Activated T-helper 9 cell treated with anti-CD3 and anti-CD28 coated beads, Interleukin-2, amount 50 U/mL, for 16 hours (primary cell): ENCODE measurements at places on chromosomes 2 and 18.
A peak's percentile ranks its signal among the peaks of the same experiment; 100 is the strongest.

DNA sequence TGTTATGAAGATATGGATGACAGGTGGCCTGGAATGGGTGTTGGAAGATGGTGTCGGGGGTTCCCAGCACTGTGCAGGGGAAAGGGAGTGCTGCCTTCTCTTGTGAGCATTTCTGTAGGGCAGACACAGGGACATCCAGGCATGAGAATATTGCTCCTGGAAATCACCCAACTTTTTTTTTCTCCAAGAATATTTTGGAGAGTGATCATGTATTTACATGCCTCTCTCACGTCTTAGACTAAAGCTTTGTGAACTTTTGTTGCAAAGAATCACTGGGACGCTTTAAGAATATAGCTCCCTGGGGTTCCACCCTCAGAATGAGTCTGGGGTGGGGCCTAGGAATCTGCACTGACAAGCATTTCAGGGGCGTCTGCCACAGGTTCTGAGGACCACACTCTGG, 68.7 kb downstream of the VWA3B start:
- no peak for DNase-seq

- DNase-seq: no peak
These were observed 201.1 kb downstream of the MGAT5 start for GRCh38 chr2:134454931-134455330.

- peak; percentile 9 for DNase-seq
These were observed 1.7 kb upstream of the MGAT5 start for GRCh38 chr2:134252092-134252750.

DNA sequence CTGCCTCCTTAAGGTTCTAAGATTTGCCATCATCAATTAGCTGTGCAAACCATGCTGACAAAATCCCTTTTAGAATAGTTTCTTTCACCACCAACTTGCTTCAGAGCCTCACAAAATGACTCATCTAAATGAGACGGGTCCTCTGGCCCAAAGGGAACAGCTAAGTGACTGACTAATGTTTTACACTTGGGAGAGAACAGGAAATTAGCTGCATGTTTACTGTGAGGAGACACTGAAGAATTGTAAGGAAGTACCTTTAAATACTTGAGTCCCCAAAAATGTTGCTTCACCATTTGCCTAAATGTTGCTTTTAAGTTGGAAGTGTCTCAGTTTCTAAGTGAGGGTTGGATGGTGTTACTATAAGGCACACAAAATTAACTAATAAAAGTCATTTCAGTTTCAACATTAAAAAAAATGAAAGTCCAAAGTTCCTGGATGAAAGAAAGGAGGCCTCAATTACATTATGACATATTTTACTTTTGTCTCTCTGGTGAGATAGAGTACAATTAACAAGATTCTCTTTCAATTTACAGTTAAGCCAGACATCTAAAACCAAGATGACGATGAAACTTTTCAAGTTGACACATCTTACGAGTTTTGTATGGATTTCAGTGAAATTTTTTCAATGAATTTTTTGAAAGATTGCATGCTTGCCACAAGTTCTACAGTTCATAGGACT, 229.1 kb upstream of the FN1 start:
- no peak for DNase-seq

- peak; percentile 37 for DNase-seq
These were observed 63.6 kb downstream of the CIB4 start for GRCh38 chr2:26577442-26578112.

- DNase-seq: no peak
These were observed 14.0 kb downstream of the RAMP1 start for GRCh38 chr2:237873421-237873831.

- DNase-seq: no peak
These were observed 102.2 kb downstream of the LRRC30 start for GRCh38 chr18:7333025-7333562.

DNA sequence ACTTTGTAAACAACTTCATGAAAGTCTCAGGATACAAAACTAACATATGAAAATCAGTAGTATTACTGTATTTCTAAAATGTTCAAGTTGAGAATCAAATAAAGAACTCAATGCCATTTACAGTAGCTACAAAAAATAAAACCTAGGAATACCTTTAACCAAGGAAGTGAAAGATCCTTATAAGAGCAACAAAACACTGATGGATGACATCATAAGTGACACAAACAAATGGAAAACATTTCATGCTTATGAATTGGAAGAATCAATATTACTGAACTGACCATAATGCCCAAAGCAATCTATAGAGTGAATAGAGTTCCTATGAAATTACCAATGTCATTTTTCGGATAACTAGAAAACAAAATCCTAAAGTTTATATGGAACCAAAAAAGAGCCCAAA, 1038.1 kb downstream of the SUCLG1 start:
- no peak for DNase-seq

DNA sequence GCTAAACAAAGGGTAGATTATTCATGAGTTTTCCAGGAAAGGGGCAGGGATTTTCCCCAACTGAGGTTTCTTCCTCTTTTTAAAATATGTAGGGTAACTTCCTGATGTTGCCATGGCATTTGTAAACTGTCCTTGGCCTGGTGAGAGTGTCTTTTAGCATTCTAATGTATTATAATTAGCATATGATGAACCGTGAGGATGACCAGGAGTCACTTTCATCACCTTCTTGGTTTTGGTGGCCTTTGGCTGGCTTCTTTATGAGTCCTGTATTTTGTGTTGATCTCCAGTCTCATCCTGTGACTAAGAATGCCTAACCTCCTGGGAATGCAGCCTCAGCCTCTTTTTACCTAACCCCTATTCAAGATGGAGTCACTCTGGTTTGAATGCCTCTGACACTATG, 391.0 kb upstream of the LINC00305 start:
- DNase-seq: no peak

DNA sequence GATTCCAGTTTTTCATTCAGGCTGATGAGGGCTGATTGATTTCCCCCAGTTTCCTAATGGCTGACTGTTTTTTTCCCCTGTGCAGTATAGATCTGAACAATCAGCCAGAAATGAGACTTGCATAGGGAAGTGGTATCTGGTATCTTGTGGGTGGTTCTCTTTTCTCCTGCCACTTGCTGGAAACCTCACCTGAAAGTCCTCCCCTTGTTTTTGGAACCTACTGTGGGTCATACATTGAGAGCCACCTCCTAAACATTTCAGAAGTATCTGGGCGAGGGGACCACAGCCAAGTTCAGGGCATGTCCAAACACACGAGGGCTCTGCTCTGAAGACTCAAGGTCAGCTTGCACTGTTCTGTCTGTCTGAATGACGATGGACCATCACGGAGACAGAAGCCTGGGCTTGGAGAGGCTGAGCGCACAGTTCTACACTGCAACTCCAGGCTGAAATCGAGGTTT, 19.3 kb downstream of the ALPK2 start:
- DNase-seq: no peak

DNA sequence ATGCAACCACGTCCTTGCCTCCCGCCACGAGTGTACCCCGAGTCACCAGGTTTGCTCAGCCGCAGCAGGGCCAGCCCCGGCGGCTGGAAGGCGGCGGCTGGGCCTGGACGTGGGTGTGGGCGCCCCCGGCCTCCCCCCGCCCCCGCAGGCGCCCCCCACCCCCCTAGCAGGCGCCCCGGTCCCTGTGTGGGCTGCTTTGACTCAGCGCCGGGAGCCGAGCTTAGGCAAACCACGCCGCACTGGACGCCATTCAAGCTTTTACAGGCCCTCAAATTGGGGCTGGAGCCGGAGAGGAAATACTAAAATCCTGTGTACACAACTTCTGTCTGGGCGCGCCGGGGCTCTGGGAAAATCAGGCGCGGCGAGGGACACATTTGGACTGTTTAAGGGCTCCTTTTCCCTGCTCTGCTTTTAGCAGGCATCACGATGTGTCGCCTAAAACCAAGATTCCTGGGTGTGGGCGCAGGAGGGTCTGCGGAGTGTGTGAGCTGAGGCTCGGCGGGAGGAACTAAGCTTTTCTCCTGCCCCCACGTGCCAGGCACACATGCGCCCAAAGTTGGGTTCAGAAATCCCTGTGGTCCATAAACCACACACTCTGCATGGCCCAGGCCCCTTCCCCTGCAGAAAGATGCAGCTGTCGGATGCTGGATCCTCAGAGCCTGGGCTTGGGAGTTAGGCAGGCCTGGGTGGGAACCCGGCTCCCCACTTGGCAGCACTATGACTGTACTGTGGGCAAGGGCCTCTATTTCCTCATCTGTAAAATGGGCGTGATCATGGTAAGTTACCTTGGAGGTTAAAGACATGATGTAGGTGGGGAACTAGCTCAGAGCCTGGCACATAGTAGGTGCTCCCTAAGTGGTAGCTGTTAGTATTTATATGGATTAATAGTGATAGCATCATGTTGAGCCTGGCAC, 57.6 kb downstream of the ATOH8 start:
- DNase-seq: no peak

GRCh38 chr2:72619626-72620025, 206.2 kb downstream of the EXOC6B start:
- no peak for DNase-seq

- DNase-seq: no peak
These were observed 213.0 kb upstream of the CELF4 start for GRCh38 chr18:37778417-37779165.

DNA sequence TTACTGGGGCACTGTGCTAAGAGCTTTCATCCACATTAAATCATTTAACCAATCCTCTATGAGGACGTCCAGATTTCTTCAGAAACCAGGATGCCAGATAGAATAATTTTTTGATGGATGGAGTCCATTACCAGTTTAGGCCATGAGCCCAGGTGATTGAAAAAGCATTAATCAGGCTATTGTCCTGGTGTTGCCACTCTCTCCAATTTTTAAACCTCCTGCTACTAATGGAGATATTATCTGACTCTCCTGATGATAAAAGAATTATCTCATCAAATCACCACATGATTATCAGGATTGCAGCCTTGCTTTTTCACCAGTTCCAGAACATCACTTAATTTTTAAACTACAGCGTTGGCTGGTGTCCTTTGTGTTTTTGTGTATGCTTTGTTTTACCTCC, 402.2 kb downstream of the CLIP4 start:
- no peak for DNase-seq

DNA sequence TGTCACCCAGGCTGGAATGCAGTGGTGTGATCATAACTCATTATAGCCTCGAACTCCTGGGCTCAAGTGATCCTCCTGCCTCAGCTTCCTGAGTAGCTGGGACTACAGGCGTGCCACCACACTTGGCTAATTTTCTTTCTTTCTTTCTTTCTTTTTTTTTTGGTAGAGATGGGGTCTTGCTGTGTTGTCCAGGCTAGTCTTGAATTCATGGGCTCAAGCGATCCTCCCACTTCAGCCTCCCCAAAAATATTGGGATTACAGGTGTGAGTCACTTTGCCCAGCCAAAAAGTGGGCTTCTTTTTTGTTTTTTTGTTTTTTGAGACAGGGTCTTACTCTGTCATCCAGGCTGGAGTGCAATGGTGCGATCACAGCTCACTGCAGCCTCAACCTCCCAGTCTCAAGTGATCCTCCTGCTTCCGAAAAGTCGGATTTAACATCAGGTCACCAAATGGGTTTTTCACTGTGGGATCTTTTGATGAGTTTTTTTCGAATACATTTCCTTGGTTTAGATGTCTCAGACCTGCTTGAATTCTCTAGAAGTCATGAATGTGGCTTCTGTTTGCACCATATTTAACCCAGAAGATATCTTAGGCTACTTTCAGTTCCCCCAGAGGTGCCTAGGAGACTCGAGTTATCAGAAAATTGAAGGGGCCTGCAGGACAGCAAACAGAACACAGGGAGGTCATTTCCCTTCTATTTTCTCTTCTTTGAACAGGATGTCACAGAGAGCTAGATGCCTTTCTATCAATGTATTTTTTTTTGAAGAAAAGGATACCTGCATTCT, 8.9 kb downstream of the RAB31 start:
- DNase-seq: no peak

DNA sequence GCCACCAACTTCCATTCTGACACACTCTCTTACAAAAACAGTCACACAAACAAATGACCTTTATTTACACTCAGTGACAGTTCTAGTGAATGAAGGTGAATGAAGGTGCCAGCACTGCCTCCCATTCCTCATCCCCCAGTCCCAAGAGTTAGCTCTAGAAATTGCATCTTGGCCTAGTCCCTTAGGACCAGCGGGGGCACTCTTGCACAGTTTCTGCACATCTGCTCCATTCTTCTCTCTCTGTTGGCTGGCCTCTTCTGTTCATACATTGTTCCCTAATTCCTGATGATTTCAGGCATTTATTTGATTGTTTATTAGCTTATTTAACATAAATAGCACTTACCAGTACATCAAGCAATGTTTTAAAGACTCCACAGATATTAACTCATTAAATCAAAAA, 30.9 kb downstream of the GAREM1 start:
- no peak for DNase-seq

- no peak for DNase-seq
These were observed 219.4 kb downstream of the MREG start for GRCh38 chr2:215793747-215794595.

- no peak for DNase-seq
These were observed 482 bp downstream of the DLGAP1 start for GRCh38 chr18:4454537-4455112.

DNA sequence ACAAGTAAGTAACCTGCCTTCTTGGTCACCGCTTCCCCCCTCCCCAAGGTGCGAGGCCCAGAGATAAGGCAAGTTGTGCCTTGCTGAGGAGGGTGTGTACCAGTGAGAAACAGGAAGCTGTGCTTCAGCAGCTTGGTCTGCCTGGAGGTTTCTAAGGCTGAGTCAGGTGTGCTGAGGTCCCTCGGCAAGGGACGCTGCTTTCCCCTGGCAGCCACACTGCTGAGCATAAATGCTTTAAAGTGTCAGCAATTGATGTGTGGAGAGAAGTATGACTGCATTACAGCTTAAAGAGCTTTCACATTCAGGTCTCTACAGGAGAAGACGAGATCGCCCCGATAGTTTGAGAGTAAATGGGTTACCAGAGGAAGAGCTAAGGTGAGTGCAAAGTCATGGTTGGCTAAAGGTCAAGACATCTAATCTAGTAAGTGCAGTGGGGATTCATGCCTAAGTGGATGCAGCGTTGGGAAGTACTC, 86.9 kb downstream of the LIMS1 start:
- peak; percentile 68 for DNase-seq

DNA sequence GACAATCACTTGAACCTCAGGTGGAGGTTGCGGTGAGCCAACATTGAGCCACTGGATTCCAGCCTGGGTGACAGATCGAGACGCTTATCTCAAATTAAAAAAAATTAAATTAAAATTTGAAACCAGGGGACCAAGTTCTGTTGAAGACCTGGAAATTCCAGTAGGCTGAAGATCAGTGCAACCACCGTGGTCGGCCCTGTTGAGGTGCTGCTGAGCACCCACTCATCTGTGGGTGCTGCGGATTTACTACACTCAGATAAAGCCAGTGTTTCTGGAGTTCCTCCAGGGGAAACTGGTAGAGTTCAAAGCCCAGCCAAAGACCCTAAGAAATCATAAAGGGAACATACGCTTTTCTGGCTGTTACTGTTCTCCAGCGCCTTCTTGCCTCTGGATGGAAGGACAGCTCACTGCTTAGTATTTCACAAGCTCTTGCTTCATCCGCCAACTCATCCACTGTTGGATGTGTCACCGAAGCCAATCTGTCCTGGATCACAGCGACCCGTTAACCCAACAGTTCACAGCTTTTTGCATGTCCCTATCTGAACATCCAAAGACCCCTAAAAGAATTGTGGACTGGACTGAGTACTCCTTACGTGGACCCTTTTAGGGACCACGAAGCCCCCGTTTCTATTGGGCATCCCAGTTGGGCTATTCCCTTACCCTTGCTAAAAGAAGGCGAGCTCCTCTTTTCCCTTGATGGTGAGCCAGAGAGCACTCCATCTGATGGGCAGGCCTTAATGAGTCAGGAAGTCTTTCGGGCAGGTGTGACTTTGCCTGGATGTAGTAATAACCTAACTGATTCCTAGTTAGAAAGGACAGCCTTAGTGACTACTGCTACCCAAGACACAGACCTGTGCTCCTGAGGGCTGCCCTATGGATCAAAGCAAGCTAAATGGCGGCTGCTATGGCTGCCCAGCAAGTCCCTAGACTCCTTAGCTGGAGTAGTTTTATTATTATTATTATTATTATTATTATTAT, 6.0 kb upstream of the ALPP start:
- no peak for DNase-seq
